Activated CD8-positive, alpha-beta T cell treated with anti-CD3 and anti-CD28 coated beads for 36 hours (primary cell): ENCODE measurements at places on chromosomes 3 and 15.

DNA sequence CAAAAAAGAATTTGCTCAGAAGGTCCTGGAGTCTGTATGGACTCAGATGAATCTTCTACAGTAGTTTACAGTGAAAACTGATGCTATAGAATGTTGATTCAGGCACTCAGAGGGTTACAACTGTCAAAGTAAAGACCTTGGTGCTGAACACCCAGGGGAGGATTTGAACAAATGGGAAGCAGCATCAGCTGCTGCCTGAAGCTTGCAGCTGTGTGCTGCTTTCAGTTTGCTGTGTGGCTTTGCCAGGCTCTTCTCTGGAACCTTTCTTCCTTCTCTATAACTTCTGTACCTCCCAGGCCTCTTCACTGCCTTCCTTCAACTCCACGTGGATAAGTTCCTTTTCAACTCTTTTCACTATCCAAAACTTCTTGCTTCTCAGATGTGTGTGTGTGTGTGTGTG lies 214.2 kb downstream of the GRM7 start:
- no peak for DNase-seq
- H3K4me1 ChIP-seq: no peaks in the 10 kb centered on the region
- H3K27me3 ChIP-seq: no peaks in the 10 kb centered on the region
- no peaks in the 10 kb centered on the region for H3K36me3 ChIP-seq

DNA sequence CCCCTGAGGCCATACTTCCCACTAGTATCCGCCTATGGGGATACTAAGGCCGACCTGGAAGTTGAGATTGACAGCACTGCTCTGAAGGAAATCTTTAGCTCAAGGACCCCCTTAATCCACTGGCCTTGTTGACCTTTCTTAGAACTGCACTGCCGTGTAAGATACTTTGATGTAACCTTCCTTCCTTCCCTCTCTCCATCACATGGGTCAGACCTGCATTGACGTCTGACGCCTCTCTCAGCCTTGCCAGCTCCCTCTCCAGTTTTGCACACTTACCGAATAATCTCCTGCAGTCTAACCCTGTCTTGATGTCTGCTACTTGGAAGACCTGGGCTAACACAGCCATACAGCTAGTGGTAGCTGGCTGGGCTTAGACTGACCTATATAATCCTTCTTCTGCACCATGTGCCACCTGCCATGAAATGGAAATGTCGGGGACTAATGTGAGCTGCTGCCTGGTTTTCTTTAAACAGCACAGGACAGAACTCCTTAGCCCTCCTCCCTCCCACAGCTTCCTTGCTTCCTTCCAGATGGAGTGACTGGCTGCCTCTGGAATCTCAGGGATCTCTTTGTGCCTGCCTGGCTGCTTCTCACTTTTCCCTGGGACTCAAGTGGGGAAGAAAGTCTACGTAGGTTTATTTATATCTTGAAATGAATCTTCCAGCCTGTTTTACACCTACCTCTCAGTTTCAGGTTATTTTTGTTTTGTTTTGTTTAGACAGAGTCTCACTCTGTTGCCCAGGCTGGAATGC lies 39.2 kb upstream of the HERC1 start:
- H3K4me1 ChIP-seq: peaks cover 13% of the 10 kb centered on the region
- no peak for DNase-seq
- no peaks in the 10 kb centered on the region for H3K27me3 ChIP-seq
- H3K27ac ChIP-seq: no peak overlapping the region
- no peak overlapping the region for H3K4me3 ChIP-seq

DNA sequence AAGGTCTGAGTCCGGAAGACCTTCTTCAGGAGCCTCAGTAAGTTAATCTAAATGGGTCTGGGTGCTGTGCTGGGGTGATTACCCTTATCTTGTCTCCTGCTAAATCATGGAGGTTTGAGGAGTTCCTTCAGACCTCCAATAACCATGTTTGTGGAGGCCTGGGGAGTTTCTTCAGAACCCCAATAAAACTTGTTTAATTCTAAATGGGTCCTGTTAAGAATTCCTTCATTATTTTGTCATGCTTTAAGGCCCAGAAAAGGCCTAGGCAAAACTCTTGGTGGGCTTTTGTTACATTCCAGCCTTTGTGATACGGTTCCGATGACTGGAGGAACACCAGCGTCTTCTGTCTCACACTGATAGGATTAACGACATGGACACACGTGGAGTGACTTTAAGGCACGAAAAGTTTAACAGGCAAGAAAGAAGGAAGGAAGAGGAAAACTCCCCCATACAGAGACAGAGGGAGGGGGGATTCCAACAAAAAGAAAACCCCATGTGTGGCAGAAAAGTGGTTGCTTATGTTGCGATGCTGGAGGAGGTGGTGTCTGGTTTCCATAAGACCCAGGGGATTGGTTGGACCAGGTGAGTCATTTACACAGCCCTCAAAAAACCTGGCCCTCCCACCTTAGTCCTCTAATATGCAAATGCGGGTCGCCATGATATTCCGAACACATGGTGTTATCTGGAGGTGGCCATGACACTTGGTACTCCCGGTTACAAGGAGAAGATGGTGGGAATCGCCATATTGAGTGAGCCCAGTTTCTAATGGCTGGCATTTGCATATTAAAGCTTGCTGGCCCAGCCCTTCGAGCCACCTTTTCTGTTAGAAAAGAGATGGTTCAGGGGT lies 72.6 kb upstream of the MFGE8 start:
- H3K27me3 ChIP-seq: no peaks in the 10 kb centered on the region
- no peaks in the 10 kb centered on the region for H3K4me1 ChIP-seq
- DNase-seq: no peak
- H3K27ac ChIP-seq: no peak overlapping the region
- H3K36me3 ChIP-seq: no peaks in the 10 kb centered on the region

DNA sequence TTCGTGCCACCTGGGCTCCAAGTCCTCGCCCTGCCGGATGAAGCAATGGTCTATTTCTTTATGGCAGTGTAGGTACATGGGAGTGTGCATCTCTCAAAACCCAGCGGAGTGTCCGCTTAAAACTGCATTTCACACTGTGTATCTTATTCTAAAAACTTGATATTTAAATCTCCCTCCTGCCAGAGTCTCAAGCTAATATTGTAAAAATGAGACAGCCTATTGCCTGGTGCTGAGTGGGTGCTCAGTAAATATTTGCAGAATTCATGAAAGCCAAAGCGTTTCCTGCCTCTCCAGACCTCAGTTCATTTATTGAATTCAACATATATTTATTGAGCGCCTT lies 330 bp upstream of the TBC1D2B start:
- no peak for DNase-seq
- no peaks in the 10 kb centered on the region for H3K27me3 ChIP-seq
- H3K36me3 ChIP-seq: peaks cover 14% of the 10 kb centered on the region
- H3K4me1 ChIP-seq: peaks cover 38% of the 10 kb centered on the region
- peak overlapping the region; percentile 80 for H3K4me3 ChIP-seq
- peak overlapping the region; percentile 92 for H3K27ac ChIP-seq

DNA sequence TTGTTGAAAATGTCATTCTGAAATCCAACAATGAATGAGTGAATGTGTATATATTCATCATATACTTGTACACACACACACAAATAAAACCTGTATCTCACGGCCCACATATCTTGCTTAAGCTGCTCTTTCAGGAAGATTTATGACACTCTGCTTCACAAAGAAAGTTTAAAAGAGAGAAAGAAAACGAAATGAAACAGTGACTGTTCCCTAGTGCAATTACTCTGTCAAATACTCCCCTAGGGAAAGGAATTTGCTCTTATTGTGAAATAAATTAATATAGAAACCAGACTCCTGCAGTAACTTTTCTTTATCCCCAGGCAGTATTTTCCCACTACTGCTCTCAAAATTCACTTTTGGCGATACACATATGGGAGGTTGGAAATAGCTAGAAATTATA lies 329.1 kb downstream of the VPS13C start:
- no peaks in the 10 kb centered on the region for H3K4me1 ChIP-seq
- no peak for DNase-seq
- no peaks in the 10 kb centered on the region for H3K36me3 ChIP-seq
- peaks cover 9% of the 10 kb centered on the region for H3K27me3 ChIP-seq
- H3K4me3 ChIP-seq: no peak overlapping the region
- H3K27ac ChIP-seq: no peak overlapping the region

- H3K36me3 ChIP-seq: peaks cover 10% of the 10 kb centered on the region
- DNase-seq: peak; percentile 31
- peaks cover 74% of the 10 kb centered on the region for H3K4me1 ChIP-seq
- no peak overlapping the region for H3K4me3 ChIP-seq
These were observed 6.8 kb upstream of the ANKRD28 start for GRCh38 chr3:15804553-15805095.

DNA sequence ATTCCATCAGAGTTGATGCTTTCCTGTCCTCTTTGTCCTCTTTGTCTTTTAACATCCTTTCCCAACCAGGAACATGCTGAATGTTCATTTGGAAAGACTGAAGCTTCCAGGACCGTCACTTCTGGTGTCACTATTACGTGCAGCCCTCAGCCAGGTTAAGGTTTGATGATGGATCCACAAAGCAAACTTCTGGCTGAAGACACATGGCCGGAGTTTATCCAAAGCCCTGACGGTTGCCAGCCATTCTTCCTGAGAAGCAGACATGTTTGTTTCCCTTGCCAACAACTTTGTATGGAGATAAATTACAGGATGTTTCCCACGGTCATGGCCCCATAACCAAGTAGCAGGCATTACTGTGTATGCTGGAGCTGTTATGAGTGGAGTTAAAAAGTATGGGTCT lies 236.9 kb downstream of the THSD4 start:
- H3K27me3 ChIP-seq: peaks cover 5% of the 10 kb centered on the region
- H3K36me3 ChIP-seq: no peaks in the 10 kb centered on the region
- H3K4me1 ChIP-seq: peaks cover 6% of the 10 kb centered on the region
- H3K4me3 ChIP-seq: no peak overlapping the region

- peaks cover 6% of the 10 kb centered on the region for H3K27me3 ChIP-seq
- DNase-seq: no peak
- H3K27ac ChIP-seq: no peak overlapping the region
- no peak overlapping the region for H3K4me3 ChIP-seq
These were observed 6.8 kb upstream of the MOBP start for GRCh38 chr3:39460677-39461076.

GRCh38 chr3:112084980-112085705 lies 1.0 kb upstream of the C3orf52 start:
- H3K4me1 ChIP-seq: peaks cover 16% of the 10 kb centered on the region
- H3K36me3 ChIP-seq: no peaks in the 10 kb centered on the region
- H3K27me3 ChIP-seq: peaks cover 22% of the 10 kb centered on the region

GRCh38 chr3:2247831-2248230 lies 149.2 kb downstream of the CNTN4 start:
- H3K4me1 ChIP-seq: no peaks in the 10 kb centered on the region
- no peaks in the 10 kb centered on the region for H3K36me3 ChIP-seq
- H3K27me3 ChIP-seq: no peaks in the 10 kb centered on the region
- H3K27ac ChIP-seq: no peak overlapping the region
- no peak for DNase-seq

DNA sequence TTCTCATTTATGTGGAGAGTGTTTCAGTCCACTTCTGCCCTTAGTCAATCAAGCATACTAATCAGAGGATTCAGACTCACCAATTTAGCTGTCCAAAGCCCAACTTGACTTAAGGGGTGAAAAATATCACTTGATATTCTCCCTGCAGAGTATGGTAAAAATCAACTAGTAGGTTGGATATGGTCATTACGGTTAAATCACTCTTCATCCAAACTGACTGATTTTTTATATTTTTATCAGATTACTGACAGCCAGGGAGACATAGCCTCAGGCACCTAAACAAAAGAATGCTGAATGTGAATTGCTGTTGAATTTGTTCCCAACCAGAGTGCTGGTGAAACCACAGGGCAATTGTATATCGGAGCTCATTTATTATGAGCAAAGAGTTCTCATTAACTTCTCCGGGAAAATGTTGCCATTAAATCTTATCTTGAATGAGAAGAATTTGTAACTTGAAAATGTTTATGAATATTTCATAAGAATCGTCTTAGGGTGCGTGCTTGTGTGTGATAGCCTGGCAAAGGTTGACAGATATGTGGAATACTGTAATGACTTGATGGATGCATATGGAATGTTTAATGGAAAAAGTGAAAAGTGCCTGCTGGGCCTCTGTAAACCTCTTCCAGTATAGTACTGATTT lies 411.2 kb downstream of the NAALADL2 start:
- no peaks in the 10 kb centered on the region for H3K27me3 ChIP-seq
- no peak overlapping the region for H3K27ac ChIP-seq
- H3K4me1 ChIP-seq: no peaks in the 10 kb centered on the region
- no peak for DNase-seq
- no peak overlapping the region for H3K4me3 ChIP-seq
- H3K36me3 ChIP-seq: no peaks in the 10 kb centered on the region
